ENCODE measurements at places on chromosomes 6 and 20.

DNA sequence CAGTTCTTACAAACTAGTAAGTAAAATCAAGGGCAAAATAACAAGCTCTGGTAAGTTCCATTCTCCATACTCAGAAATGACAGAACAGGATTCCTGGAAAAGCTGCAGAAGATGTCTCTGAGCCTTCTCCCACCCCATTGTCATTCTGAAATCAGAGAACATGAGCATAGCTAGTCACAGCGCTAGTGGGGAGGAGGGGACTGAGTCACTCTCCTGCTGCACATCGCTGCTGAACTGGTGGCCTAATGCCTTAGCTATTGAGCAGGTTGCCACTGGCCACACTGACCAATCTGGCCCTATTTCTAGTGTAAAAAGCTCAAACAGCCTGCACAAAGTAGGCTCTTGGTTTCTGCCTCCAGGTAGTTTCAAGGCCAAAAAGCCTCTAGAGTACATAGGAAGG, 26.1 kb upstream of the RIPPLY2 start:
- DNase-seq, result no peak

DNA sequence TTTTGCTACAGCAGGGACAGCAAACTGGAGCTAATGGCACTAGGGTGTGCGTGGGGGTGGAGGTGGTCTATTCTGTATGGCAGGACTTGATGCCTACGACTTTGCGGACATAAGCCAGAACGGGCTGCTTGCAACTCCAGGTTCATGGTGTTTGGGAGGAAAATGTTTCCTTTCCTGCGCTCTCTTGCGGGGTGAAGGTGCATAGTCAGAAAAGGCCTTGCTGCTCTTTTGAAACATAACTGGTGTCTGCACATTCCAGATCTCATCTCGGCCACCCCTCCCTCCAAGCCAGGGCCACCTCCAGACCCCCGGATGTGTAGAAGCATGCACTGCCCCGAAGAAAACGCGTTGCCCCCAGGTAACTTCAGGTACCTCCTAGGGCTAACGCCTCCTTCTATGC, 8.1 kb downstream of the FOXA2 start:
- no peak for DNase-seq

DNA sequence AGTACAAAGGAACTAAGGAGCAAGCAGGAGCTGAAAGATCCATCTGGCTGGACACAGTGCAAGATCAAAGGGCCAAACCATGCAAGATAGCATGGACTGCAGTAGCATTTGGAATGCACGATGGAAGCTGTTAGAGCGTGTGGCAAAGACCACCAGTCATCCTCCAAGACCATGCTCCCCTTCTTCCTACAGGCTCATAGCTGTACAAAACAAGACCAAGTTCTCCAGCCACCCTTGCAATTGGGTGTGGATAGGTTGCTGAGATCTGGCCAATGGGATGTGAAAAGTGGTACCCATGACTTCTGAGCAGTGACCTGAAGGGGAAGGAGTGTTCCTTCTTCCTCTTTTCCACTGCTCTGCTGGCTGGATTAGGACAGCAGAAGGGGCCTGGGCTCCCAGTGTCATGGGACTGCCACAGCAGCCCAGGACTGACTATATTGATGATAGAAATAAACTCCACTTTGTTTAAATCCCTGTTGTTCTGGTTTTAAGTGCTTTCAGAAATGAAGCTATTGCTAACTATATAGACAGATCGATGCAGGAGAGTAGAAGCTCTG, 64.9 kb downstream of the SLC22A23 start:
- no peak for DNase-seq

DNA sequence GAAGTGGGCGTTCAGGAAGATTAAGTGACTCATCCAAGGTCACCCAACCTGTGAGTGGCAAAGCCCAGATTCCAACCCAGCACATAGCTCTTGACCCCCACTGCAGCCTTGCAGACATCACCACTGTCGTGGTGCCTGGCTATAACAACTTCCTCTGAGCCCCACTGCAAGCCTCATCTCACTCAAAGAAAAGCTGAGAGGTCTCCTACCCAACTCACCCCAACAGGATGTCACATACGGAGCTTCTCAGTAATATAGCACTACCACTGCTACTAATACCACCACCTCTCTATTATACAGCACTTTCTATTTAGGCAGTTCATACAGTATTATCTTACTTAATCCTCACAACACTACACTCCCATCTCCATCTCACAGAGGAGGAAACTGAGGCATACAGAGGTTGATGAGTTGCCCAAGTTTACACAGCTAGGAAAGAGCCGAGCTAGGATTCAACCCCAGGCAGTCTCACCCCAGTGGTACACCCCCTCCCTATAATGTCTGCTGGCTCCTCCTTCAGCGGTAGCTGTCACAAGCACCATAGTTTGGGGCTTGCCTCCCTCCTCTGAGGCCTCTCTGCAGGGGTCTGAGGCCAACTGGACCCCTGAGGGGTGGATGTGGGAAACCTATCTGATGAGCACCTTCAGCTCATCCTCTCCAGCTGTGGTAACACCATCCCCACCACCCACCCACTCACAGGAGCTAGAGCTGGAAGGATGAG, 19.5 kb downstream of the TFEB start:
- no peak for DNase-seq

- DNase-seq, result no peak
Measured at GRCh38 chr6:129662980-129663431, 47.0 kb downstream of the ARHGAP18 start.

DNA sequence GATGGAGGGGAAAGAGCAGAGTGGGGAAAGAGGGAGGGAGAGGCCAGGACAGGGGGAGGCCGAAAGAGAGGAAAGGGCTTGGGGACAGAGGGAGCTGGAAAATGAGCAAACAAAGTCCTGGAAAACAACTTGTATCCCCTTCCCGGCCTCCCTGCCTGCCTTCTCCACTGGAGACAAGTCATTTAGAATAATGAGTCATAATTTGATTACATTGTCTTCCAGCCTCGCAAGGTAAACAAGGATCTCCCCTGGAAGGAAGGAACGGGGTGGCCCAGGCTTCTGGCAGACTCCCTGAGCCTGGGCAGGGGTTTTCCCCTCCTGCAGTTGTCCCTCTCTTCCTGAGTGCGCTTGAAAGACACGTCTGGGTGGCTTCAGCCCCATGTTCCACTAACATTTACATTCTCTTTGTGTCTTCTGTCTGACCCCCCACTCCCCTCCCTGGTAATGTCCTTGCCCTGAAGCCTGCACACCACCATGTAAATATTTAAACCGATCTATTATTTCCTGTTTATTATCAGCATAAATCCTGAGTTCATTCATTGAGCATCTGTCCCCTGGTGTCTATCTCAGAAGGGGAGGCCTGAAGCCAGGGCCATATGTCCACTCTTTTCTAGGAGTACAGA, 12.1 kb upstream of the MRPS18A start:
- no peak for DNase-seq

GRCh38 chr6:107647439-107647948, 157.6 kb downstream of the SOBP start:
- DNase-seq, result no peak

- DNase-seq, result no peak
Measured at GRCh38 chr20:13526551-13526950, 112.2 kb downstream of the TASP1 start.

- no peak for DNase-seq
Measured at GRCh38 chr6:160510199-160510598, 153.9 kb downstream of the LPA start.

GRCh38 chr20:4864311-4864752, 137.0 kb downstream of the SLC23A2 start:
- DNase-seq, result no peak

GRCh38 chr6:141028791-141029280, 1103.9 kb upstream of the GJE1 start:
- no peak for DNase-seq

GRCh38 chr6:131400779-131401496, 172.1 kb upstream of the ARG1 start:
- no peak for DNase-seq

DNA sequence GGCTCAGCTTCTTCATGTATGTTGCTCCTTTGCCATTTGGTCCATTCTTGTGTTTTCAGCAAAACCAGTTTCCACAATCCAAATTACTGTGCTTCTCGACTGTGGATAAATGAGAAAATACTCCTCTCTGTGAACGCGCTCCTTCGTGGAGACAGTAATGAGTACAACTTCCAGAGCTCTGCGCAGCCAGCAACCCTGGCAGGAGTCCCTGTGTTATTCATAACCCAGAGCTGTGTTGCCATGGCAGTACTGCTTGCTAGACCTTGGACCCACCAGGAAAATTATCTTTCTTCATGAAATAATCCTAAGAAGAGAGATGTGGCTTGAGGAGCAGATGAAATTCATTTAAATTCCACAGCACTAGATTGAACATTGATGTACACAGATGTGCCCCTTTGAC, 73.7 kb downstream of the SLC22A3 start:
- DNase-seq, result no peak

DNA sequence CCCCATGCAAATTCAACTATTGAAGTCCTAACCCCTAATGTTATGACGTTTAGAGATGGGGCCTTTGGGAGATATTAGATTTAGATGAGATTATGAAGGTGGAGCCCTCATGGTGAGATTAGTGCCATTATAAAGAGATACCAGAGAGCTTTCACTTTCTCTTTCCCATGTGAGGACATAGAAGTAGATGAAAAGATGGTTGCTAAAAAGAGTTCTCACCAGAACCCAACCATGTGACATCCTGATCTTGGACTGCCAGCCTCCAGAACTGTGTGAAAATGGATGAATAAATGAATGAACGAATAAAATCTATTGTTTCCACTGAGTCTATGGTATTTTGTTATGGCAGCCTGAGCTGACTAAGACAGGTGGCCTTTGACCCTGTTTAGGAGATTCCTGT, 50.6 kb upstream of the FBXO30 start:
- DNase-seq, result no peak

- DNase-seq, result no peak
Measured at GRCh38 chr20:45853484-45853883, 3.7 kb downstream of the ACOT8 start.

DNA sequence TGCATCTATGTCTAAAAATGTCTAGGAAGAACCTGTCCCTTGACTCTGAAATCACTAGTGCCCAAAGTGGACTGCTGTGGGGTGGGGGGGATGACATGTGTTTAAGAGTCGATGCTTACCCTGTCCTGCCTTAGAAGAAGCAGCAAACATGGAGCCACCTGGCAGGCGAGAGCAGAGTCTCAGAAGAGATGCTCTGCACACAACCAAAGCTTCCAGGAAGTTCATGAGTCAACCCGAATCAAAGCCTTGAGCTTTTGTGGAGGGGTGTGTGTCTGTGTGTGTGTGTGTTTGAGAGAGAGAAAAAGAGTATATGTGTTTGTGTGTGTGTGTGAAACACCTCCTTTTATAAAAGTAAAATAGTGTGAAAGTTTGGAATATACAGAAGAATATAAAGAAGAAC, 269.9 kb downstream of the ALDH8A1 start:
- no peak for DNase-seq

DNA sequence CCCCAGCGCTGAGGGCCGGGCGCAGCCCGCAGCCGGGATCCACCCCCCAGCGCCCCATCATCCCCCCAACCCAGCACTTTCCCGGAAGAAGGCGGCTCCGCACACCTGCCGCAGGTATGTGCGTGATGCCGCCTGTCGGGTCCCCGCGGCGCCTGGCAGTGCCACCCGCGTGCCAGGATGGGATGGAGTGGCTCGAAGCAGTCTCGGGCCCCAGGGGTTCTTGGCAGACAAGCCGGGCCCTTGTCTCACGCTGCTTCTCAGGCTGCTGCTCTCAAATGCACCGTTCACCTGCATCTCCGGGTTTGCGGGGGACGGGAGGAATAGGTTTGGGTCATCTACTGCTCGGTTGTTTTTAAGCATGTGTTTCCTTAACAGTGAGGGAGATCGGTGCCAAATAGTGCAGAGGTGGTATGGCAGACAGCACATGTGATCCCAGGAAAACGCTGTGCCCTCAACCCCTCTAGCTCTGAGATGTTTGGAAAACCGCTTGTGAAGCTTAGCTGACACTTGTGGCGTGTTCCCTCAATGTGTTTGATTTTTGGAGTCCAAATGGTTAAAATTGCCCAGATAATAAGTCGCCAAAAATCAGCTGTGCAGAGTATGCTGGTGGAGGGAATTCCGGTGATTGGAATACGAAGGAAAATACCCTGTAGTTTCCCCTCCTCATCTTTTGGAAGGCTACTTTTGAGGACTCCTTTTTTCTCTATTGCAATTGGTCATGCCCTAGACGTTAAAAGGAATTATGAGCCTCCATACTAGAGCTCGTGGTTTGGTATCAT, 926 bp downstream of the MYLIP start:
- DNase-seq, result peak; percentile 44

DNA sequence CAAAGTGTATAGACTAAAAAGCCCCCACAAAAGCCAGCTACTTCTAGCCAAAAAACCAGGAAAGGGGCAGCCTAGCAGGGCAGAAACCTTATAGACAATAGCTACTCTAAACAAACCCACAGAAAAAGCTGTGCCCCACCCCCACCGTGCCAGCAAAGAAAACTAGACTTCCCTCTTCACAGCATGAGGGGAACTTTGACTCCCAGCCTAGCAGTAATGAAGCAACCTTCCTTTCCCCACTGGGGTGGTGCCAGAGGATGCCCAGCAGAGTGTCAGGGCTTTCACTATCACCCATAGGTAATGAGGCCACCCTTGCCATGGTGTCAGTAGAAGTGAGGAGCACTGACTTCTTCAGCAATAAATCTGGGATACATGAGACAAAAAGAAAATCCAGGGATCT, 99.0 kb upstream of the LGSN start:
- no peak for DNase-seq

- DNase-seq, result no peak
Measured at GRCh38 chr20:10647471-10647870, 26.3 kb downstream of the JAG1 start.

DNA sequence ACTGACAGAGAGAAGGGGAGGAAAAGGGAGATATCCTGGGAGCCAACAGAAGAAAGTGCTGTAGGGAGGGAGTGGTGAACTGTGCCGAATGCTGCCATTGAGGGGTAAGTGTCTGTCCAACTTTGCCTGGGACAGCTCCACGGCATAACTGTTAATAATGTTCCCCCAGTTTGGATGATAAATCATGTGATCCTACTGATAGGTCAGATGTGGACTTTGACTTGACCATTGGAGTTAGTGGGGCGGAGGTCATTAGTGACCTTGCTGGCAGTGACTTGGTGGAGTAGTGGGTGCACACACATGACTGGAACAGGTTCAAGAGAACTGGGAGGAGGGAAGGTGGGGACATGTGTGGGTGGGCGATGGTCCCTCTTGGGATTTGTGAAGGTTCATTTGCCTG, 50.4 kb downstream of the CDH22 start:
- no peak for DNase-seq

DNA sequence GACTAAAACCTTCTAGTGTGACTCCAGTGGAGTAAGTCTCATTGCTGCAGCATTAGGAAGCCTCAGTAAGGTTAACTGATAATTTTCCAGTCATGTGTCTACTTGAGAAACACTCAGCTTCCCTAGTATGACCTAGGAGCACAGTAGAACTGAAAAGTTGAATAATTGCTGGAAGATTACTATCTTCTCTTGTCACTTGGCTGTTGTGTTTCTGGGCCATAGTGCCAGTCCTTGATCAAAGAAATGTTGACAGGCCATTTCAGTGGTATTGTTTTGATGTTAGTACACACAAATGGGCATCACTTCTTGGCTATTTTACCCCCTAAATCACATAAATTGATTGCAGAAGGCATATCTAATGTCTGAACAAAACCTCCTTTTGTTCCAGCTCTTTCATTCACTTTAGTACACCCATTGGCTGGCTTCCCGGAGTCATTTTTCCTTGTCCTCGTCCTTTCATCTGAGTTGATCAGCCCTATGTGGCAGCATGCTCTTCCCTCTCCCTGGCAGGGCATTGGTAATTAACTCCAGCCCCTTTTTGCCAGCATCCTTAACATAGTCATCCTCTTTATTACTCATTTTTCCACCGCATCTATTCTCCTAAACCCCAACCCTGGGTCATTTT, 6.0 kb downstream of the ENPP3 start:
- DNase-seq, result no peak

Measured in CD4-positive, alpha-beta T cell treated with Interleukin-4 for 1 hour (primary cell).